ENCODE measurements at places on chromosomes 1 and 21.
A peak's percentile ranks its signal among the peaks of the same experiment; 100 is the strongest.

GRCh38 chr1:70220517-70221237 is 503 bp upstream of the SRSF11 start:
- DNase-seq: no peak

GRCh38 chr1:171210355-171210754 is 25.3 kb downstream of the FMO2 start:
- no peak for DNase-seq

DNA sequence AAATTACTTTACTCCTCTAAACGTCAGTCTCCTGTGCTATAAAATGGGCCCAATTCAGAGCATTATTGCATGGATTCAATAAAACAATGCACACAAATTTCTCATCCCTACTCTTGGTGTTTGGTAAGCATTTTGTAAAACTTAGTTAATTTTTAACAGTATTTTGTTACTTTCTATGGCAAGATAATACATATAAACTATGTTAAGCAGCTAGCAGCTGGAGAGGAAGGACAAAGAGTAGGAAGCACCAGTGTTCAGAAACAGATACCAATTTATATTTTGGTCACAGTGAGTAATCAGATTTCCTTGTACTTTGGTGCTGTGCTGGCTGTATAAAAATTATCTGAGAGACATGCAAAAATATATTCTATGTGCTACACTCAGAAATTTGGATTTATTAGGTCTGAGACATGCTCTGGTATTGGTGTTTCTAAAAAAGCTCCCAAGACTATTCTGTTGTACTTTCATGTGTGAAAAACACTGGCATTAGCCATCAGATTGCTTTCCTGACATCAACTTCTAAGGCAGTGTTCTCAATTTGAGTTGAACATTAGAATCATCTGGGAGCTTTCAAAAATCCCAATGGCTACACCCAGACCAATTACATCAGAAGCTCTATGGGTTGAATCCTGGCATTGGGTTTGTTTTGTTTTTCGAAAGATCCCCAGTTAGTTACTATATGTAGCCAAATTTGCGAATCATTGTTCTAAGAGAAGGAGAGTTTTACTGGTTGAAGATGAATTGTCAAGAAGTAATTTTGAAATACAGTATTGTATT is 100.3 kb upstream of the C1orf87 start:
- no peak for DNase-seq

DNA sequence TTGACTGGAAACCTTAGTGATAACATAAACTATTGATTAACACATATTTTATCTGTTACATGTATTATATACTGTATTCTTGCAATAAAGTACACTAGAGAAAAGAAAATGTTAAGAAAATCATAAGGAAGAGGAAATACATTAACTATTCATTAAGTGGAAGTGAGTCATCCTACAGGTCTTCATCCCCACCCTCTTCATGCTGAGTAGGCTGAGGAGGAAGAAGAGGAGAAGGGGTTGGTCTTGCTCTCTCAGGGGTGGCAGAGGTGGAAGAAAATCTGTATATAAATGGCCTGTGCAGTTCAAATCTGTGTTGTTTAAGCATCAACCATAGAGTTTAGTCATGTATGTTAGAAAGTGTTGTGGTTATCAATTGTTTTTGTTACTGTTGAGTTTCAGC is 66.1 kb upstream of the CHODL start:
- no peak for DNase-seq

DNA sequence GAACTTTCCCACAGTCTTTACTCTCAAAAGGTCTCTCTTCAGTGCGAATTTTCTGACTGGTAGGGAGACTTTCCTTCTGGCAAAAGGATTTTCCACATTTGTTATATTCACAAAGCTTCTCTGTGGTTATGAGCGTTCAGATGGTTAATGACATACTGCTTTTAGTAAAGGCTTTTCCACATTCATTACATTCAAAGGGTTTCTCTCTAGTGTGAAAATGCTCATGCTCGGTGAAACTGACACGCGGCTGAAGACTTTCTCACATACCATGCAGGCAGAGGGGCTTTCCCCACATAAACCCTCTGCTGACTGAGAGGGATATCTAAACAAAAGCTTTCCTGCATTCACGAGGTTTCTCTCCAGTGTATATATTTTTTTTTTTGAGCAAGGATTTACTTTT is 9.9 kb upstream of the KLF18 start:
- no peak for DNase-seq

GRCh38 chr1:223486932-223487886 is 94.0 kb downstream of the CCDC185 start:
- no peak for DNase-seq

- no peak for DNase-seq
Measured at GRCh38 chr1:204464701-204465100, 29.9 kb downstream of the PIK3C2B start.

GRCh38 chr1:187942986-187943385 is 1114.2 kb downstream of the PLA2G4A start:
- DNase-seq: no peak

- peak; percentile 40 for DNase-seq
Measured at GRCh38 chr1:45326627-45327623, at the start of gene HPDL. Gene HPDL, plus strand, starts transcription at chr1:45326895. Its CDS starts 254 bp downstream, at chr1:45327149.

GRCh38 chr1:89339039-89339438 is 24.8 kb upstream of the GBP6 start:
- DNase-seq: no peak

- DNase-seq: no peak
Measured at GRCh38 chr21:42632336-42632751, 21.1 kb upstream of the PDE9A start.

GRCh38 chr1:14800500-14801076 is 202.1 kb downstream of the KAZN start:
- no peak for DNase-seq

GRCh38 chr1:18384059-18384458 is 96.7 kb upstream of the KLHDC7A start:
- DNase-seq: no peak

- peak; percentile 14 for DNase-seq
Measured at GRCh38 chr1:150973836-150974579, 627 bp downstream of the CERS2 start.

GRCh38 chr1:98034505-98034904 is 113.7 kb upstream of the DPYD start:
- no peak for DNase-seq
